DND-41 (cell line): ENCODE measurements at places on chromosomes 11 and 22.

- no peak for DNase-seq
These were observed 1130.5 kb downstream of the BRD1 start for GRCh38 chr22:48697223-48697622.

- no peak for DNase-seq
These were observed 86.0 kb downstream of the RASSF10 start for GRCh38 chr11:13094930-13095687.

GRCh38 chr22:22395245-22395644, 113.3 kb downstream of the ZNF280B start:
- DNase-seq, result peak; percentile 20

DNA sequence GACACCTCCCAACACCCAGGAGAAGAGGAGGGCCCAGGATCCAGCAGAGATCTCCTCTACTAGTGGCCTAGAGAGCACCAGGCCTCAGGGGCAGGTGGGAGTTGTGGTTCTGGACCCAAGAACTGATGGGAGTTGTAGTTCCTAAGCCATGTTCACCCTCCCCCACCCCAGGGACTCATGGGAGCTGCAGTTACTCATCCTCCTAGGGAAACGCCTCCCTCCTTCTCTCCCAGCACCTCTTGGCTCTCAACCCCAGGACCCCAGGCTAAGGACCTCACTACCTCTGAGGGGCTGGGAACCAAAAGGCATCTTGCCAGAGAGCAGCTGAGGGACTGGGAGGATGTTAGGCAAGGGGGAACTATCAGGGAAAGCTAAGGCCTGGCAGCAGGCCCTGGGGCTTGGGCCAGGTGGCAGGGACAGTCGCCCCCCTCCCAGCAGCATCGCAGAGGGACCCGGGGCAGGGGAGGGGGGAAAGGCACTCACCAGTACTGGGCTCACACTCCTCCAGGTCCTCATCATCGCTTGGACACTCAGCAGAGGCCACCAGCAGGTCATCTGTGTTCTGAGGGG, 28.9 kb downstream of the SLC22A12 start:
- DNase-seq, result peak; percentile 43

DNA sequence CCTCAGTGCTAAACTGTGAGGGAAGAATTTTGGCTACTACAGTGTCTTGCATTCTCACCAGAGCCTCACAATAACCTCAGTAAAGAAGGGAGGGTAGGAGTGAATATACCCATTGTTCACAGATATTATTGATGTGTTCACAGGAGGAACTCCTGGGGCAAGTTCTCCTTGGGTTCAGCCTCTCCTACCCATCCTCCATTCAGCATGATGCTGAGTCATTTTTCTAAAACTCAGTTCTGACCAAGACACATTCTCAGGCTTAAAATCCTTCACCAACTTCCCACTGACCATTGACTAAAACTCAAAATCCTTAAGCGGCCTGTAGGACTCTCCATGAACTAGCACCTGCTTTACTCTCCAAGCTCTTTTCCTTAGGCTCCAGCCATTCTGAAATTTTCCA, 48.7 kb downstream of the SYTL2 start:
- no peak for DNase-seq

DNA sequence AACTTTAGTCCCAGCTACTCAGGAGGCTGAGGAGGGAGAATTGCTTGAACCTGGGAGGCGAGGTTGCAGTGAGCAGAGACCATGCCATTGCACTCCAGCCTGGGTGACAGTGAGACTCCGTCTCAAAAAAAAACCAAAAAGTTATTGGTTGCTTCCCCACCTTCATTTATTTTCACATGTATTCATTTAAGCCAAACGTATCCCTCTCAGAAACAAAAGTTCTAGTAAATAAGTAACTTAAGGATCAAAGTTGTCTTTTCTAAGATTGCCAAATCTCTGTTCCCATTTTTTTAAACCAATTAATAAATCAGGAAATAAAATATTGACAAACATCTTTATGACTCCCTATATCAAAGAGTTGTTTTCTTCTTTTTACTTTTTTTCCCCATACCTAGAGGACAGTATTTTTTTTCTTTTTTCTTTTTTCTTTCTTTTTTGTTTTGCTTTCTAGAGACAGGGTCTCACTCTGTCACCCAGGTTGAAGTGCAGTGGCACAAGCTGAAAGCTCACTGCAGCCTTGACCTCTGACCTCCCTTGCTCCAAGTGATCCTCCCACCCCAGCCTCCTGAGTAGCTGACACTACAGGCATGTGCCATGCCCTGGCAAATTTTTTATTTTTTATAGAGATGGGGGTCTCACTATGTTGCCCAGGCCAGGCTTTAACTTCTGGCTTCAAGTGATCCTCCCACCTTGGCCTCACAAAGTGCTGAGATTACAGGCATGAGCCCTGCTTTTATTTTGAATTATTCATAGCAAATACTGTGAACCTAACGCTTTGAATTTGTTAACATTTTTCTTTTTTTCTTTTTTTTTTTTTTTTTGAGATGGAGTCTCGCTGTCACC, 11.4 kb downstream of the ZFTA start:
- DNase-seq, result no peak

DNA sequence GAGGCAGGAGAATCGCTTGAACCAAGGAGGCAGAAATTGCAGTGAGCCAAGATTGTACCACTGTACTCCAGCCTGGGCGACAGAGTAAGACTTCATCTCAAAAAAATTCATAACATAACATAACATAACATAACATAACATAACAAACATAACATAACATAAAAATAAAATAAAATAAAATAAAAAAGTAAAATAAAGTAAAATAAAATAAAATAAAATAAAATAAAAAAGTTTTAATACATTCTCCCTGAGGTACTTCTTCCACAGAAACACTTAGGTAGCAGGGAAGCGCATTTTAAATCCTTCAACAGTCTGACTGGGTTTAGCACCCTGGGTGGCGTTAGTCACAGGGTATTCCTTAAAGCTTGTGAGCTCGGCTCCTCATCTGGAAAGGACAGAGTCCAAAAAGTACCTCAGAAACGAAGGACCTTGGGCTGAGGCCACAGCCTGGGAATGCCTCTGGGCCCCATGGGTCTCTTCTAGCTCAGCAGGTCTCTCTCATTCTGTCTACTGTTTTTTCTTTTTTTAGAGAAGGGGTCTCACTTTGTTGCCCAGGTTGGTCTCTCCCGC, 41.7 kb downstream of the MICAL3 start:
- DNase-seq, result no peak

- DNase-seq, result no peak
These were observed 13.7 kb downstream of the HPS5 start for GRCh38 chr11:18308242-18308641.

GRCh38 chr11:59560290-59560701, 49.0 kb downstream of the OR4D9 start:
- peak; percentile 76 for DNase-seq

DNA sequence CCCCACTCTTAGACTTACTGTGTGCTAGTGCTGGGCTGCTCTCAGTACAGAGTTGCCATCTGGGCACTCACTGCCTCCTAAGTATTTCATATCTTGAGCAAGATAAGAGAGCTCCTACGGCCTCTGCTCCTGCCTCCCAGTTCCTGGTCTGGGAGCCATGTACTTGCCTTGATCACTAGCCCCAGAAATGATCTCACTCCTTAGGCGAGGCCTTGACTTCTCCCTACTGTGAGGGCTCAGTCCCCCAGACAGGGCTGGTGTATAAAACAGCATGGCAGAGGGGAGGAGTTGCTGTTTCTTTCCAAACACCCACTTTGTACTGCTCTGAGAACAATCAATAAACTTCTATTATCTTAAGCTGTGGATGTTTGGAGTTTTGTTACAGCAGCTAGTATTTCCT, 47.4 kb upstream of the TP53I11 start:
- DNase-seq, result no peak

DNA sequence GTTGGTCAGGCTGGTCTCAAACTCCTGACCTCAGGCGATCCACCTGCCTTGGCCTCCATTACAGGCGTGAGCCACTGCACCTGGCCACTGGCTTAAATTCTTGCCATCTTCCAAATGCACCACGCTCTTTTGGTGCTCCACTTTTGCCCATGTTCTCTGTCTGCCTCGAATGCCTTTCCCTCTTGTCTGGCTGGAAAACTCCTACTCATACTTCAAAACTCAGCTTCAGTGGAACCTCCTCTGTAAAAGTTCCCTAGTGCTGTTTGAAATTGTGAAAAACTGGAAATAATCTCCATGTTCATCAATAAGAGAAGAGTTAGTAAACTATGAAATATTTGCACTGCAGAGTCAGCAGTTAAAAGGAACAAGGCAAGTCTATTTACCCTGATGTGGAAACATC, 11.5 kb downstream of the VWCE start:
- no peak for DNase-seq

DNA sequence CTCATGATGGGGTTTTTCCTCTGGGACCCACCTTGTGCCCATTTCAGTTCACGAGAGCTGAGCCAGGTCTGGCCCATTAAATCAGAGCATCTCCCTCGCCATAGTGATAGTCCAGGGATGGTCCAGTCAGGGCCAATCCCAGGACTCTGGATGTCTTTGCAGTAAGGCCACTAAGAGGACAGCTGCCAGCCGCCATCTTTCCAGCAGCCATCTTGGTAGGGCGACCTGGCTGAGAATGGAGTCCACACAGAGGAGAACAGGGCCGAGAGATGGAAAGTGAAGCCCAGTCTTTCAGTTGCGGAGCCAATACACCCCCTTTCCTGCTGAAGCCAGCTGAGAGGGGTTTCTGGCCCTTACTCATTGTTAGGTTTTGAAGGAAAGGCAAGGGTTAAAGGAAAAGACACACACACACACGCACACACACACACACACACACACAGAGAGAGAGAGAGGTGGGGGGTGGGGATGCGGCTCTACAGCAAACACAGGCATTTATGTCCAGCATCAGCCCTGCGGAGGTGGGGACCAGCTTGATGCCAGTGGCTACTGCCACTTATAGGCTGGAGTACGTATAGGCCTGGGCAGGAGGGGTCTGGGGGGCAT, 12.4 kb upstream of the KIAA0930 start:
- no peak for DNase-seq

DNA sequence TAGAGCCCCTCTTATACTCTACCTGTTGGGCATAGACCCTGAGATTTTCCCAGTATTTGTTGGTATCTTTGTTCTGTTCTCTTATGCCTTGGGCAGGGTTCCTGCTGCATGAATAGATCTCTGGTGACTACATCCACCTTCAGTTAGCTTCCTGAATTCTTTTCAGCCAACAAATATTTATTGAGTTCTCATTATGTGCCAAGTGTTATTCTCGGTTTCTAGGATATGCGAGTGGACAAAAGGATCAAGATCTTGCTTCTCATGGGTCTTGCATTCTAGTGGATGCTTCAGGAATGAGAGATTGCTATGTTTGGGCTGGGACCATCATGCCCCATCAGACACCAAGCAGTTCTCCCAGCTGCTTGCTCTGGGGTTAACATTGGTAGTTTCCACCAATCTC, 340.0 kb downstream of the METTL15 start:
- no peak for DNase-seq

GRCh38 chr11:59523541-59523940, 12.2 kb downstream of the OR4D9 start:
- no peak for DNase-seq

- no peak for DNase-seq
These were observed 89.0 kb downstream of the CWC15 start for GRCh38 chr11:94884376-94884775.

DNA sequence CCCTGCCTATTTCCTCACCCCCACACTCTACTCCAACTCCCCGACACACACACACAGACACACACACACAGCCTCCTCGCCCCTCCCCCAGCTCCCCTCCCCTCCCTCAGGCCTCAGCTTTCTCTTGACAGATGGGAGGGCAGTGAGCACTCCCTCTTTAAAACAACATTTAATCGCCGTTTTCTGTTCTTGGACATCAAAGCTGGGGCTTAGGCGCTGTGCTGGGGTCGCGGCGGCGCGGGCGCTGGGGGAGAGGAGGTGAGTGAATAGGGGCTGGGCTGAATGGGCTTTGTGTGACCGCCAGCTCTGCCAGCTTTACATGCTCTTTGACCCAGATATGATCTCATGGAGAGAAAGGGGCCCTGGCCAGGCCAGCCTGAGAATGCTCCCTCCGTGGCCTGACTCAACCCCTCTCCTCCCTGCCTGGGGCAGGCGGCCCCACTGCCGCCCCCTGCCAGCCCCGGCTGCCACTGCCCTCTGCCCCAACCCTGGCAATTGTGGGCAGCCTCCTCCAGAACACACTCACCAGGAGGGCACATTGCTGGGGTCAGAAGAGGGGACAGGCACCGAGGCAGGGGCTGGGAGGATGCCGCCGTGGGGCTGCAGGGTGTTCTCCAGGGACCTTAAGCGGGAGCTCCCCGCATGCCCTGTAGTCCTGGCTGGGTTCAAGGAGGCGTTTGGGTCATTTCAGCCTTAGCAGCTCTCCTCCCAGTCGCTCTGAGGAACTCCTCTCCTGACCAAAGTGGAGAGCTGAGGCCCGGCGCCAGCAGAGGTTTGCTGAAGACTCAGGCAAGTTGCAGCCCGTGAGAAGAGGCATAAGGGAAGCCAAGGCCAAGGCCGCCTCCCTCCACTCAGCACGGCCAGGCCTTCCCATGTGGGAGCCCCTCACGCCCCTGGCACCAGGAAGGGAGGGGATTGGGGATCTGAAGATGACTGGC, 38.3 kb upstream of the NNMT start:
- DNase-seq, result no peak

GRCh38 chr11:36450110-36450572, 59.9 kb downstream of the TRAF6 start:
- no peak for DNase-seq

GRCh38 chr22:19591568-19591967, 67.4 kb upstream of the CLDN5 start:
- no peak for DNase-seq
